ENCODE measurements at places on chromosomes 12 and 14.
A peak's percentile ranks its signal among the peaks of the same experiment; 100 is the strongest.

GRCh38 chr12:71552728-71553501, 110.7 kb downstream of the ZFC3H1 start:
- DNase-seq = no peak

DNA sequence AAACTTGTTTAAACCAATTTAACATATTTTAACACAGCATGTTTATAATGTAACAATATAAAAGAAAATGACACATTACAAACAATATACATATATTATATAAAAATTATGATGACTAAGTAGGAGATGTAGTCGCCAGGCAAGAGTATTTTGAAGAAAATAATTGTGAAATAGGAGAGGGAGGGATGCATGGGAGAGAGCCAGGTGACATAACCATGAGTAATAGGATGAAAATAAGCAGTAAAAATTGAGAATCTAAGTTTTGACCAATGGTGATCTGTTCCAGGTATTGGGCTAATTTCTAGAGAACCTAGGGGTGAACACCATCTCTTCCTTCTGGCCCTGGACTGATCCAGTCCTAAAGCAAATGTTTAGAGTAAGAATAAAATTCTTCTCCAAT, 315.2 kb upstream of the G2E3 start:
- no peak for DNase-seq

DNA sequence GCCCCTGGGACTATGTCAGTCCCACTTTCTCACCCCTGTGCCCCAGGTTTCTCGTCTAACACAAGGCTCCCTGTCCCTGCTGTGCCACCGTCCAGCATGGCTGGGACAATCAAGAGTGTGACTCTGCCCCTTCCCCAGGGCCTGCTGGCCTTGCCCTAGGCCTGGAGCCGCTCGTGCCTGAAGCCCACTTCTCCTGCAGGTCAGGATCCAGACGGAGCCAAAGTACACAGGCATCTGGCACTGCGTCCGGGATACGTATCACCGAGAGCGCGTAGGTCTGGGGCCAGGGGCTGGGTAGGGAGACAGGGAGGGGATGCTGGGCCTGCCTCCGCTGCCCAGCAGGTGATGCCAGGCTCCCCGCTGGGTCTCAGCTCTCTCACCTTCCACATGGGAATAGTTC, 2.8 kb downstream of the SLC25A47 start:
- DNase-seq = no peak

DNA sequence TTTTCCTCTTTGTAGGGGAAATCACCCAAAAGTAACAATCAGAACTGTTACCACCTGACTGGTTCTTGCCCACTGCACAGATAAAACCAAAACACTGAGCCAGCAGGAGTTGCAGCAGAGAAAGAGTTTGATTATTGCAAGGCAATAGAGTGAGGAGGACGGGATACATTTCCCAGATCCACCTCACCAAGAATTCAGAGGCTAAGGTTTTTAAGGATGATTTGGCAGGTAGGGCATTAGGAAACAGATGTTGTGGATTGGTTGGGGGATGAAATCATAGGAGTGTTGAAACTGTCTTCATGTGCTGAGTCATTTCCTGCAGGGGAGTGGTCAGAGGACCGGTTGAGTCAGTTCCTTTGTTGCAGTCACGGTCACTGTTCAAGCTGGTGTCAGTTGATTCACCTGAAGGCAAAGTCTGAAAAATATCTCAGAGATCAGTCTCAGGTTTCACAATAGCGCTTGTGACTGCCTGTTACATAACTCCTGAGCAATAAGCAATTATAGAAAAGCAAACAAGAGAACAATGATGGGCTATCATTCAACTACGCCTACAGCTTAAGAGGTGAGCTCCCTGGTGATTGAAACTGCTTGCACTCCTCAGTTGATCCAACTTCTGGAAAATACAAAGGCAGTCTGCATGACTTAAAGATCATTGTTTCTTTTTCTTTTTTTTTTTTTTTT, 20.3 kb upstream of the AMN1 start:
- DNase-seq = peak; percentile 98

- peak; percentile 48 for DNase-seq
Measured at GRCh38 chr12:69330475-69331473, 17.4 kb upstream of the LYZ start.

GRCh38 chr12:18261906-18262305, 588 bp downstream of the PIK3C2G start:
- DNase-seq = no peak

GRCh38 chr14:38947343-38947742, 155.7 kb downstream of the SEC23A start:
- DNase-seq = no peak

GRCh38 chr14:83860631-83861155, 1669.3 kb upstream of the FLRT2 start:
- no peak for DNase-seq

DNA sequence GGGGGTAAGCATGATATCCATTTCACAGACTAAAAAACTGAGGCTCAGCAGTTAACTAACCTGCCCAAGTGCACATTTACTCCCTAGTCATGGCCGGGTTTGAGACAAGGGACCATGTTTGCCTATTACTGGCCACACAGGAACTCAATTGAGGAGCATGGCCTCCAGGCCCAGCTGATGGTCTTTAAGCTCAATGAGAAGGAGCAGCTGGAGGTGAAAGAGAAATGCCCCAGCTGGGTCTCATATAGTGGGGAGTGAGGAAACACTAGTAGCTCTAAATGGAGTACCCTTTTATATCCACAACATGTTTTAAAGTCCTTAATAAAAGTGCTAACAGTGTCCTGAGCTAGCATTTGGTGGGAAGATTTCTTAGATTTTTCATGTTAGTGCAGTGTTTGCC, 1.6 kb downstream of the TDP1 start:
- no peak for DNase-seq

DNA sequence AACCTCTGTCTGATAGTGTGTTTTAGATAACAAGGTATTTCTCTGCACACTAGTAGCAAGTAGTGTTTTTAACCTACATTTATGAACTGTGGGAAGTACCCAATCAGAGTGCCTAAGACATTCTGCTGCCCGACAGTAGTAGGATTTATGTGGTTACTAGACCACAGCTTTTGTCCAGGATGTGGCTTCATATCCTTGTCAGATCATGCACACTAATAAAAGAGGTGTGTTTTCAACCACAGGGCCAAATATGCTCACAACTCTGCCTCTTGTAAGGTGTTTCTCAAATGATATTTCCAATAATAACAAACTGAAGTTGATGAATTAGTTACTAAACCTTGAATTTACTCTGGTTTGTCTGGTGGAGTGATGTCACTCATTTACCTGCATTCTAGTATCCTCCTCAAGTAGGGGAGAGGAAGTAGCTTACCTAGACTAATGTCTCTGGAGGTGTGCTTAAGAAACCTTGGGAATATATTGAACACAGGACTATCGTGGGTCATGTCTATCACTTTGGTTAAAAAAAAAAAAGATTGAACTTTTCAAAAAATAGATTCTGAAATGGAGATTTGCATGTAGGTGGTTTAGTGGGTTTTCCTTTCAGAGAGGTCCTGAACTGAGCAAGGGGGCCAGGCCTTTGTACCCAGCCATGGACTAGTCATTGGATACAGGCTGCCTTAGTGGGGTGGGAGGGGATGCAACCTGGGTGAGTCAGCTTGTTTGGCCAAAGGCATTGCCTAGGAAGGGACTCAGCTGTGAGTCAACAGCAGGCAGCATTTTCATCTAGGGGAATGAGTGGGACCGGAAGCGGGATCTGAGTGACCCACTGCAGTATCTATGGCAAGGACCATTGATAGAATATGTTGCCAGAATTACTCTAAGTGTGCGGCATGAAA, 14.1 kb downstream of the FBXW8 start:
- DNase-seq = peak; percentile 25

DNA sequence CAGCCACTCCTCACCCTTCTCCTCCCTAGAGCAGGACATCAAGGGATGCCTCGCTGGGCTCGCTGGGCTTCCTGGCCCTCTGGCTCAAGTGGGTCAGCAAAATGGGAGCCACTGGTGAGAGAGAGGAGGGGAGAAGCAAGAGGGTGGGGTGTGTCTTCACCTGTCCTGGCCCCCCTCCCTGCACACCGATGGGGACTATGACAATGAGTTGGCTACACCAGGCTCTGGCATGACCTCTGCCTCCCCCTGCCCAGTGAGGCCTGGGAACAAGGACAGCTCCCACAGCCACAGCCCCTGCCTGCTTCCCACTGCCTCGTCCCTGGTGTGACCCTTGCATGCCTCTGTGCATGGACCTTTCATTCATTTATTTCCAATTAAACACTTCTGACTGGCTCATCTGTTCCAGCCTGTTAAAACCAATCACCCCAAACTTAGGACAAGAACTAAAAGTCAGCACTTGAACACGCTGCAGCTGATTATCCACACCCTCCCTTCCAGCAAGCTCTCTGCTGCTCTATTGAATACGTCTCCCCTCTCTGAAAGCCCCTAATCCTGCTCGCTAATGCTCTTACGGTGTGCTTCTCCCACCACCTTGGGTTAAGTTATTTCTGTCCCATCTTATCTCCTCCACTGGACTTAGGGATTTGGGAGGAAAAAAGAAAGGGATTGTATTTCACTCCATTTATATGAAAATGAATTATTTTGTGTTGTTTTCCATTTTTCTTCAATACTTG, 5.8 kb upstream of the PPP2R5C start:
- DNase-seq = no peak

DNA sequence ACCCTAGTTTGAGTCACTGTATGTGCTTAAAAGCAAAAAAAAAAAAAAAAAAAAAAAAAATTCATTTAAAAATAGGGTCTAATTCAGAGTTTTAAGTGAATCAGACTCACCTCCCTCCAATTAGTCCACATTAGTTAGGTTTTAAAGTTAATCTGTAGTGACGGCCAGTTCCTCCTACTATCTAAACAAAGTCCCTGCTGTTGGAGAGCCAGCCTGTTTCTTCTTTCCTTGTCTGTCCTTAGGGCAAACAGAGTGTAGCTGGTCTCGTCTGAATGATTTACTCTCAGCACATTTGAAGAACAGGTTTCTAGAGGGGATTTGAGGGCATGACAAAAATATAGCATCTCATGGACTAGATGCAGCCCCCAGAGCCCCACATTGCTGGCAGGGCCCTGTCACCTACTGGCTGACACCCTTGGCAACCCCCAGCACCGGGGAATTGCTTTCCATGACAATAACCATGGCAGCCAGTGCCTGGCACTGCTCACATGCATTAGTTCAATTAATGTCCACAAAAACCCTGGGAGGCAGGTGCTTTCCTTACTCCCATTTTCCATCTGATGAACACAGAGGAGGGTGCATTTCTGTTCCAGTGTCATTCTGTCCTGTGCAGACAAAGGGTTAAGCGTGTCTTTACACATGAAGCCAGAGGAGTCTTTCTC, 138.3 kb downstream of the PLXNC1 start:
- no peak for DNase-seq

- peak; percentile 78 for DNase-seq
Measured at GRCh38 chr12:132560614-132561426, 49.6 kb downstream of the LRCOL1 start.

DNA sequence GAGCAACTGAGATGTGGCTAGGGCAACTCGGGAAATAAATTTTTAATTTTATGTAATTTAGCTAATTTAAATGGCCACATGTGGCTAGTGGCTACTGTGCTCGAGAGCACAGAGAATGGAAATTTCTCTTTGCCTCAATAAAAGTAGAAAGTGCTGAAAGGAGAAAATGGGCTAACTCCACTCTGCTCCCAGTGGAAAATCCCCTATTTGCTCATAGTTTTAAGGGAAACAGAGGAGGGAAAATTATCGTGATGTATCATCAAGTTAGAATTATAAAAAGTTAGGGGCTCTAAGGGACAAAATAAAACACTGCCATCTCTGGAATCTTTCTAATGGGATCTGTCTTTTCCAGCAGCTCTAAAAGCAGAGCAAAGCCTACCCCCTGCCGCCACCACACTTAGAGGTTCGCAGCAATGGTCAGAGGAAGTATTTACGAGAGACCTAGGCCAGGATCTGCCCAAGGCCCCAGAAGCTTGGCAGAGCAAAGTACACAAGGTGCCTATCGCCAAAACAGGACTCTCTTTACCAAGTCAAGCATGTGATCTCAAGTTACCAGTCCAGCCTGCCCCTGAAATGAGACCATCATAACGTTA, 220.7 kb downstream of the PPM1H start:
- no peak for DNase-seq

GRCh38 chr14:68956724-68957123, 22.4 kb downstream of the ACTN1 start:
- DNase-seq = no peak

DNA sequence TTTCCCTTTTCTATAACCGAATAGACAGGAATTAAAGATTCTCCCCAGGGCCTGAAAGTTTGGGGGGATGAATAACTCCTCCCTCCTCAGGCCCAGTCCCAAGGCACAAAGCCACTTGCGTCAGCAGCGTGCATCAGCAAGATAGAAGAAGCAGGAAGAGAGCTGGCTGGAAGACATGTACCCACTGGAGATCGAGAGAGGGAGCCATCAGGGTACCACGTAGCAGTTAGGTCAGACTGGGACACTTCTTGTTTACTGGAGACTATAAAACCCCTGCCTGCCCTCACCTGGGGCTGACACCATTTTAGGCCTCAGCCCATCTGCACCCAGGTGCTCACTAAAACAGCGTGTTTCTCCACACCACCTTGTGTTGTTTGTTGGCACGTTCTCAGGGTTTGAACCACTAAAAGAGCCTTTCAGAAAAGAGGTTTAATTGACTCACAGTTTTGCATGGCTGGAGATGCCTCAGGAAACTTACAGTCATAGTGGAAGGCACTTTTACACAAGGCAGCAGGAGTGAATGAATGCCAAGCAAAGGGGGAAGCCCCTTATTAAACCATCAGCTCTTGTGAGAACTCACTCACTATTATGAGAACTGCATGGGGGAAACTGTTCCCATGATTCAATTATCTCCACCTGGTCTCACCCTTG, 93.2 kb downstream of the TMTC3 start:
- DNase-seq = no peak

GRCh38 chr14:54786838-54787237, 115.8 kb downstream of the GCH1 start:
- no peak for DNase-seq

GRCh38 chr12:126869644-126870043, 1397.3 kb upstream of the TMEM132C start:
- DNase-seq = no peak

- peak; percentile 33 for DNase-seq
Measured at GRCh38 chr14:99195602-99196309, 76.2 kb downstream of the BCL11B start.

DNA sequence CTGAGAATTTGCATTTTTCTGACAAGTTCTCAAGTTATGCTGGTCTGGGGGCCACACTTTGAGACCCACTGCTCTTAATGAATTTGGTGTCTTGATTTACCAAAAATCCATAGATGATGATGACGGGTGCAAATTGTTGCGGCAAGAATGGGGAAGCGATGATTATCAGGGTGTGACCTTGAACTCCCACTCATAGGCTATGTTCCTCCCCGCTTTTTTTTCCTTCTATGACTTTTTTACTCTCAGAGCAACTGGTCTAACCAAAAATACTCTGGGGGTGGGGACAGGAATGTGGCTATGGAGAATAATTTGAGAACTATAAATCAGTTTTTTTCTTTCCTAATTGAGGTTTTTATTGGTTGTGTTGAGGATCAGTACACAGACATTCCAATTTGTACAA, 83.6 kb downstream of the PPFIBP1 start:
- DNase-seq = no peak

DNA sequence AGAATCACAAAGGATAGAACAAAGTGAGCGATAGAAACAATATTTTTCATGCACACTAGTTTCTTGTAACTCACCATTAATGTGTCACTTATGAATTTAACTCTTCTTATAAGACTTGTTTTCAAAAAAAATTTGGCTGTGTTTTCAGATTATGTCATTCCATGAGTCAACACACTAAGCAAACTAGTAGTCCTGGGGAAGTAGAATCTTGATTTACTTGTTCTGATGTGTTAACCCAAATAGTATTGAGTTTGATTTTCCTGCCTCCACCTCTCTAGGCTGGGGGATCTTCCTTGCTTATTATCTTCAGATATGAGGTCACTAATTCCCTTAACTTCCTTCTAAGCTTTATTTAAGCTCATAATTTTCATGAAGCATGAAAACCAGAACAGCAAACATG, 151.0 kb upstream of the SEL1L start:
- no peak for DNase-seq

Measured in large intestine (tissue), 12 donors.